ENCODE measurements at places on chromosomes 11 and 22.
A peak's percentile ranks its signal among the peaks of the same experiment; 100 is the strongest.

GRCh38 chr22:20551805-20552442 is 44.5 kb downstream of the MED15 start:
- DNase-seq, result no peak

- DNase-seq, result no peak
Measured at GRCh38 chr22:28054819-28055208, 135.8 kb upstream of the PITPNB start.

DNA sequence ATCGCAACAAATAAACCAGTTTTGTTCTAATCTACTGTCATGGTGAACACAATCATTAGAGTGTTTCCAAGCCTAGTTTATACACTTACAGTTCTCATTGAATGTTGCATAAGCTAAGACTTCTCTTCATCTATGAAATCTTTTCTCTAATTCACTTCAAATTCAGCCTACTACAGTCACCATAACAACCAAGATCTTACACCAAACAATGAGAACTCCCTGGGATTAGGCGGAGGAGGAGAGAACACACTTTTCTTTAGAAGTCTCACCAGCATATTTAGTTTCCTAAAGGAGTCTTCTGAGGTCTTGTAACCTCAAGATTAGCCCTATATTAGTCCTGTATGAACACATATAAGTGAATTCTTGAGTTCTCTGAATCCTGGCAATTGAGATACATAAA is 1889.7 kb downstream of the LRRC4C start:
- DNase-seq, result no peak

- DNase-seq, result peak; percentile 92
Measured at GRCh38 chr11:128467610-128468041, 119.7 kb downstream of the ETS1 start.

All from AG09309 (cell line).